ENCODE measurements at places on chromosomes 4 and X.

DNA sequence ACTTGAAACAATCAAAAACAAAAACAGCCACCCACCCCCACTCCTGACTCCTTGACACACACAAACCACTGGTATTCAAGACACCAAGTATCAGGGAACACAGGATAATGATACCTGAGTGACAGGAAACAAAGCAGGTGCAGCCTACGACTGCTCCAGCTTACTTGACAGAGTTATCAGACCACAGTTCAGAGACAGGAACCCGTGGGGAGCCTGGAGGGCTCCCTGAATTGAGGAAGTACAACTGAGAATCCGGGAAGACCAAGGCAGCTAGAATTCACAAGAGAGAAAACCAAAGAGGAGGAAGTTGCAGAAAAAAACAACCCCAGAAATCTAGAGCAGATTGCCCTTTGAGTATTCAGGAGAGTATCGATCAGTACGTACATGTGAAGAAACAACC lies 20.5 kb downstream of the COMMD8 start:
- H3K27ac ChIP-seq, result no peak overlapping the region
- H3K4me1 ChIP-seq, result no peaks in the 10 kb centered on the region
- H3K36me3 ChIP-seq, result no peaks in the 10 kb centered on the region
- no peaks in the 10 kb centered on the region for H3K27me3 ChIP-seq
- H3K4me3 ChIP-seq, result no peak overlapping the region

DNA sequence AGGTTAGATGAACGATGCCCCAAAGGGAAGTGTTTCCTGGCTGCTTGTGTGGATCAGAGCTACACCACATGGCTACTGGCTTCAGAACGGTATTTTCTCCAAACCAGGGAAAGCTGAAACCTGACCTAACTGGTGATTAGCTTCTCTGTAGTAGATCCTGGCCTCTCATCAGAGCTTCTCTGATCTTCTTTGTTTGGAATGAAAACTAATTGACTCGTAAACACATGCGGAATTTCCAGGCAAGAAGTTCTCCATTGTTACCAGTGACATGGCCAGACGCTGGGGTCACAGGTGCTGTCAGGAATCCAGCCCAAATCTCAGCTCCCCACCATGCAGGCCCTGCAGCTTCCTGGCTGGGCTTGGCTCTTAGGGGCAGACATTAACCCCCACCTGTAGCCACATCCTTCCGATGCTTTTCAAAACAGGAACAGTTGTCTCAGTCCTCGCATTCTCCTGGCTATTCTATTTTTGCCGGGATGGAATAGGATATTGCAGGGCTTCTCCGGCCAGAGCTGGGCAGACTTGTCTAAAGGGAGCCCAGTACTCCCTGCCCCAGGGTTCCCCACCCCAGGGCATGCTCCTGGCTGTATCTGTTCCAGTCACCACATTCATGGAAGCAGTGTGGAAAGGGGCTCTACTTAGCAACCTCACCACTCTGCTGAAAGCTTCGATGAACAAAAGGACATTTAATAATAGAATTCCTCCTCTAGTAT lies 305.4 kb upstream of the F9 start:
- H3K36me3 ChIP-seq, result no peaks in the 10 kb centered on the region
- H3K4me3 ChIP-seq, result no peak overlapping the region
- H3K4me1 ChIP-seq, result no peaks in the 10 kb centered on the region
- no peak for DNase-seq
- H3K27me3 ChIP-seq, result no peaks in the 10 kb centered on the region

DNA sequence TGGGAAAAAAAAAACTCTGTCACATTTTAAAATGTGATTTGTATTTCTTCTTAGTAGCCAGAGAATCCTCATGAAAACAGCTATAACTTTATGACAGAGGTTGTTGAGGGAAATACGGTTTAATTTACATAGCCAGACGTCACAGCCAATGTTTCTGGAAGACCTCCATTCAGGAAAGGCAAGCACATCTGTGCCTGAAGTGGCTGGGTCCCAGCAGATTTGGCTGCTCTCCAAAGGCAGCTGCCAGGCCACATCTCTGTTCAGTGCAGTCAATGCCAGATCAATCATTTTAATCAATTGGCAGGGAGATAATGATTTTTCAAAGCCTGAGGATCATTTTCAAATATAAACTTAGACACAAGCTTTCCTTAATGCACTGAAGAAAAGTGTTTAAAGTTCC lies 86.5 kb upstream of the ZIC3 start:
- no peaks in the 10 kb centered on the region for H3K36me3 ChIP-seq
- no peak overlapping the region for H3K27ac ChIP-seq
- no peaks in the 10 kb centered on the region for H3K27me3 ChIP-seq
- H3K4me1 ChIP-seq, result no peaks in the 10 kb centered on the region

GRCh38 chrX:135596495-135596894 lies 76.0 kb downstream of the INTS6L start:
- H3K27me3 ChIP-seq, result peaks cover 32% of the 10 kb centered on the region
- no peaks in the 10 kb centered on the region for H3K4me1 ChIP-seq

All from MCF 10A (cell line).